ENCODE measurements at places on chromosomes 1 and 21. TPM values are rescaled to one million over a fixed set of nuclear protein-coding genes. Genes with fewer than 3 reads are reported as not detected.

- no peak for DNase-seq
Measured at GRCh38 chr21:28308516-28308915, 684.2 kb downstream of the LTN1 start.

GRCh38 chr1:38454236-38454635, 405.3 kb downstream of the RRAGC start:
- no peak for DNase-seq

GRCh38 chr1:88595355-88596002, 88.6 kb upstream of the PKN2 start:
- DNase-seq: no peak

GRCh38 chr1:79376106-79376505, 369.6 kb upstream of the ADGRL4 start:
- DNase-seq: no peak

- peak; percentile 91 for DNase-seq
Measured at GRCh38 chr1:204072931-204073836, at the start of gene SOX13. TSS of gene SOX13 (plus strand) at chr1:204073115. CDS start at chr1:204112916, 39,801 bp downstream.

Gene ELAPOR1
- total RNA-seq: 1.5 TPM

DNA sequence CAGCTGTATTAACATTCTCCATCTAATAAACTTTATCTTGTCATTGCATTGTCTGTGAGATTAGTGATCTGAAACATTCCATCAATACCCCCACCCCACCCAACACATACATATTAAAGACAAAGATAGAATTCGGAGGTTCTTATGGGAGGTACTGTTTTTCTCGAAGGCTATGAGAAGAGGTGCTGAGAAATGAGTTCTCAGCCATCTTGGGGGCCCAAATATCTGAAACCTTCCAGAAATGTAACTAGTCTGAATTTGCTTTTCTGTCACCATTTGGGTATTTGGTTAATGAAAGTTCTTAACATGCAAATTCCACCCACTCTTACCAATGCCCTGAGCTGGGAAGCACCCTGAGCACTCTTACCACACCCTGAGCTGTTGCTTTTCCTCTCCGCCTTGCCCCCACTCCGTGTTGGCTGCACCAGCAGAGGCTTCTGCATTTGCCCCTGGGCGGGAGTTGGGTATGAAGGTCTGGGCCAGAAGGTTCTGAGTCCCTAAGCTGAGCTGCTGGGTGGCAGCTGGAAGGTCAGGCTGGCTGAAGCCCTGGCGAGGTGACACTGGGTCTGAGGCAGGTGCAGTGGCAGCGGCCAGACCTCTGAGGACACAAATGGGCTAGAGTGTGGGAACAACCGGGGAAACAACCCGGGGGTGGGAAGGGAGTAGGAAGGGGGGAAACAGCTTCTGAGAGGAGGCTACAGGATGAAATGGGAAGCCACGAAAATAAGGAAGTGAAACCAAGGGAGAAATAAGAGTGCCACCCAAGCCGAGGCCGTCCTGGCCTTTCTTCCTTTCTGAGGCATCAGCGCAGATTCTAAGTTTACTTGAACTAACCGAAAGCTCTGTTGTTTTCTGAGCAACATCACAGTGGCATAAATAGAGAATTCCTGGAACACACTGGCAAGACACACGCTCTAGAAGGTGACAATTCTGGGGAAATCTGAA, 26.3 kb upstream of the IER5 start:
- DNase-seq: peak; percentile 67

DNA sequence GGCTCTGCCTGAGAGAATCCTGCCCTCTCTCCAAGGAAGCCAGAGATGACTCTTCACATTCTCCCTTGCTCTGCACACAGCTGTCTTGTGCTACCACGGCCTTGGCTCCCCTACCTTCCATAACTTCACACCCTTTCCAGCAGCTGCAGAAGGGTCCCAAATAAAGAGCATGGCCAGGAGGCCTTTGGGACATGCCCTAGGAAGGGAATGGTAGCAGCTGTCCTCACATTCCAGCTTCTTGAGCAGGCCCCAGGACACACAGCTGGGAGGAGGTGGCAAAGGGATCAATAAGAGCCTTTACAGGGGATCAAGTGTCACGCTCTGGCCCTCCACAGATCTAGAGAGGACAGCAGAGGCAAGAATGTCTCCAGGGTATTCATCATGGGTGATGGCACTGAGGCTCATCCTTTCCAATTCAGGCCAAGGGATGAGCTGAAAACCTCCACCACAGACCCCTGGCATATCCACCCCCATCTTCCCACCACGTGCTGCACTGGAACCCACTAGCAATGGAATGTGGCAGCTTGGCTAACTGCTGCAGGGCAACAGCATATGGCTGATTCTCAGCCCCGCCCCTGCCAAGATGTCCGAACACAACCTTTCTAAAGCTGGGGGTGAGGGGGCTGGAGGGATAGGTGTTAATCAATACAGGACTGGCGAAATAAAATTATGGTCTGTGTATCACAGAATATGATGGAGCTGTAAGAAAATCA, 17.8 kb upstream of the RAB29 start:
- no peak for DNase-seq

DNA sequence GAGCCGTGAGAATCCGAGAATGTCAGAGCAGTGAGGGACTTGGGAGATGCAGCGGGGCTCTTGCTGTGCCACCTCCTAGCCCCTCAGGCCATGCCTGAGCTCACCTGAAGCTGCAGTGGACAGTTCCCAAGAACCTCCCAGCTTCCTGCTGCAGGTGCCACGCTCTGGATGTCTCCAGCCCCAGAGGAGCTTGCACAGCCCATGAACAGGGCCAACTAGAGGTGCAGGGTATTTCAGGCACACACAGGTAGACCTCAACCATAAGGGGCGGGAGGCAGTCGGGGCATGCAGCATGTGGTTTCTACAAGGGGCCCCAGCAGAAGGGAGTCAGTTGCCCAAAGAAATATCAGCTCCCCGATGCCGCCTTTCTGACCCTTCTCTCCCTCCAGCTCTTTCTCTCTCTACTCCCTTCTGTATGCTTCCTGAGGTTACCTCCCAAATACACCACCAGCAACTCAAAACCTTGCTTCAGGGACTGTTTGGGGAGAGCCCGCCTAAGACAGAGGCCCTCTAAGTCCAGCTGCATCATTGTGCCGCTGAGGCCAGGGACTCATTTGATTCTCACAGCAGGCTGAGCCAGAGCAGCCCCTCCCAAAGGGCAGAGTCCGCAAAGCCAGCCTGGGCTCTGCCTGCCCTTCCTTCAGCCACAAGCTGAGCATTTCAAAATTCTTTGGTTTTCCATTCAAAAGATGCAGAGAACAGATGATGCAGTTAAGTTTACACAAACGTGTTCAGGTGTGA, 209.8 kb downstream of the MATN1 start:
- no peak for DNase-seq

Gene NBPF10
- total RNA-seq: 4.8 TPM

Gene DIO1
- total RNA-seq: not detected

Gene CYP4A22
- total RNA-seq: 0.18 TPM

DNA sequence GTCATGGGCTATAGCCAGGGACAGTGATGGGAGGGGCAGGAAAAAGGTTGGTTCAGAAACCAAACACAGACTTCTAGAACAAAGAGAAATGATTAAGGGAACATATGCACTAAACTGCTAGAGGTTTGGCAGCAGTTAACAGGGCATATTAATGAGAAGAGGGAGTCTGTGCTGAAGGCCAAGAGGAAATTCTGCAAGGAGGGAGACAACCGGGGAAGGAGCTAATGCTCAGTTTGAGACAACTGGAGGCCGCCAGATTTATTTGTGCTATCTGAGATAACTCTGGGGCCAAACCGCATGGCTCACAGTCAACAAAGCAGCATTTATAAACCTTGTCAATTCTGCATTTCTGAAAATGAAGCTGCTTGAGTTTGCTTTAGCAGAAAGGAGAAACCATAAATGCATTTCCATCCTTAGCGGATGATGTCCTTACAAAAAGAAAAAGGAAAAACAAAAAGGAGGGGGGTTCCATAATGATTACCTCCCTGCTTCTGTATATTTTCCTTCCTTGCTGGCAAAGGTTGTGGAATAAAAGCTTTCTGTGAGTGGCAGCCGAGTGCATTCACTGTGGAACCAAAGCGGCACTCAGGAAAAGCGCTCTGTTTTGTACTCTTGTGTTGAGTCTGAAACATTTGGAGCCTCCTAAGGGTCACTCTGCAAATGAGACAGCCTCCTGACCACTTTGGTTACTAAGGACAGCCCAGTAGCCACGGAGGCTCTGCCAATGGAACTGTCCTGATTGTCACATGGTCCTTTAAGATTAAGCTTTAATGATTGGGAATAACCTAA, 70.3 kb downstream of the SIM2 start:
- no peak for DNase-seq

Gene S100A13
- total RNA-seq: 111 TPM

DNA sequence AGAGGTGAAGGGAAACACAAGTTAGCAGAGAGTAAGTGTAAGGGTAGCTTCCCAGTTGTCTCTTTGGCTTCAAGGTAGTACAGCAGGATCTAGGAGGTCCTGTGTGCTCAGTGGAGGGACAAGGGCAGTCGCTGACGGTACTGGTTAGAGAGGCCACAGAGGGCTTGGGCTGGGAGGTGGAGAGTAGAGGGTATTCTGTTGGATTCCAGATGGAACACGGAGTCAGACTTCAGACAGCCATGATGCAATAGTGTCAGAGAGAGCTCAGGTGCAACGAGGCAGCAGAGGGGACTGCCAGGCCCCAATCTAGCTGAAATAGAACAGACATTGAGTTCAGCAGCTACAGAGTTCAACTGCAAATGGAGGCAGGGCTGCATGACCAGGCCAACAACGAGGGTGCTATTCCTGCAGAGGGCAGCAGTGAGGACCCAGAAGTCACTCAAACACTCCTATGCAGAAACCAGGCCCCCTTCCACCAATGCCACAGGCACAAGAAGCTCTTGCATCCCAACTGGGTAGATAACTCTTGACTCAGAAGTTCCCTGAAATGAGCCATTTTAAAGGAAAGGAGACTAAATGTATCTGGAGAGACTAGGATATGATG, 325.0 kb upstream of the ESRRG start:
- no peak for DNase-seq
